ENCODE measurements at places on chromosomes 5 and 9.

DNA sequence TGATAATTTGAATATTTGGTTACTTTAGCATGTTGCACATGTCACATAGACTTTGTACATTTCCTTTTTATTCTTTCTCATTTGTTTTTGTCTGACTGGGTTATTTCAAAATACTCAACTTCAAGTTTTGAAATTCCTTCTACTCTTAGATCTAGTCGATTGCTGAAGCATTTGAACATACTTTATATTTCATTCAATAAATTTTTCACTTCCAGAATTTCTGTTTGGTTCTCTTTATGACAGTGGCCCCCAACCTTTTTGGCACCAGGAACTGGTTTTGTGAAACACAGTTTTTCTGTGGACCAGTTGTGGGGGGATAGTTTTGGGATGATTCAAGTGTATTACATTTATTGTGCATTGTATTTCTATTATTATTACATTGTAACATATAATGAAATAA, 119.8 kb downstream of the COX7C start:
- no peak for DNase-seq

DNA sequence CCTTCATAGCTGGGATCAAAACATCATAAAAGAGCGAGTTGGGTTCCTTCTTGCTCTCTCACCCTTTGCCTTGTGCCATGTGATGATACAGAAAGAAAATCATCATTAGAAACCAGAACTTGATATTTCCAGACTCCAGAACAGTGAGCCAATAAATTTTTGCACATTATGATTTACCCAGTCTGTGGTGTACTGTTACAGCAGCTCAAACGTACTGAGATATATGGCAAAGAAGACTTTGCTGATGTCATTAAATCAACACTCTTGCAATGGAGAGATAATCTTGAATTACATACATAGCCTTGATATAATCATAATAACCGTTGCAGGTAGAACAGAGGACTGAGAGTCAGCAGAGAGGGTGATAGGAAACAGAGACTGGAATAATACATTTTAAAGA, 1271.6 kb downstream of the CDH12 start:
- DNase-seq = no peak

- no peak for DNase-seq
These were observed 16.0 kb upstream of the SHC3 start for GRCh38 chr9:89194421-89195130.

DNA sequence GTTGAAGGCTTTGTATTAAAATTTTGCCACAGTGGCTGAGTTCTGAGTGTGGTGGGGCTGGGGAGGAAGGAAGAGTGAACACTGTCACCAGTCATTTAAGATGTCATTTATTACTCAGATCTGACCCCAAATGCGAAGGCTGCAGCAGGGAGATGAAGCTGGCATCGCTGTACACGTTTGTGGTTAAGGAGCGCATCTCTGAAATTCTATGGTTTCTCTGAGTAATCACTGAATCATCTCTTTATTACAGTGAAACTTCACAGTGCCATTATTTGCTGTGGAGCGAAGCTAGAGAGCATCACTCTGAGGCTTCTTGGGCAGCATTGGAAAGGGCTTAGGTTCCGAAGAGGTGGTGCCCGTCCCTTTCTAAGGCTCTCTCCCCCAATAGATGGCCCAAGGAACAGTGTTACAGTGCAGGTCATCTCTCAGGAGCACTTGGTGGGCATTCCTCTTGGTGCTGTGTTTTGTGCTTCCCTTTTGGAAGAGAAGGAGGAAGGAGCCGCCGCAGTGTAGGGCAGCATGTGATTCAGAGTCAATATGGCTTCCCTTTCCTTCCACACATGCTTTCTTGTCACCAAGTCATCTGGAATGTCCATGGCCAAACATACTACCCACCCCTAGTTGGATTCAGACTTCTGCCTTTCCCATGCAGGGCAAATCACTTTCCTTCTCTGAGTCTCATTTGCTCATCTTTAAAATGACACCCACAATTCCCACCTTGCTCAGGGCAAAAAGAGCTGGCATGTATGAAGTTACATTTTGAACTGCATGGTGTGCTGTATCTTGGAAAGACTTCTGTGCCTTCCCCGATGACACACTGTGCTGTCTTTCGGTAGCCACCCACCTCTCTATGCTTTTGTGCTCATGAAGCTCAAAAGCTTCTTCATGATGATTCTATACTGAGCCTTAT, 9.3 kb upstream of the TEX48 start:
- DNase-seq = peak; percentile 40

- no peak for DNase-seq
These were observed 251.6 kb upstream of the PIK3R1 start for GRCh38 chr5:67963789-67964519.

GRCh38 chr9:6672118-6672517, 26.6 kb upstream of the GLDC start:
- no peak for DNase-seq

GRCh38 chr9:70470050-70471015, 55.9 kb upstream of the KLF9 start:
- DNase-seq = no peak

GRCh38 chr9:20569525-20569924, 52.8 kb downstream of the MLLT3 start:
- DNase-seq = no peak

DNA sequence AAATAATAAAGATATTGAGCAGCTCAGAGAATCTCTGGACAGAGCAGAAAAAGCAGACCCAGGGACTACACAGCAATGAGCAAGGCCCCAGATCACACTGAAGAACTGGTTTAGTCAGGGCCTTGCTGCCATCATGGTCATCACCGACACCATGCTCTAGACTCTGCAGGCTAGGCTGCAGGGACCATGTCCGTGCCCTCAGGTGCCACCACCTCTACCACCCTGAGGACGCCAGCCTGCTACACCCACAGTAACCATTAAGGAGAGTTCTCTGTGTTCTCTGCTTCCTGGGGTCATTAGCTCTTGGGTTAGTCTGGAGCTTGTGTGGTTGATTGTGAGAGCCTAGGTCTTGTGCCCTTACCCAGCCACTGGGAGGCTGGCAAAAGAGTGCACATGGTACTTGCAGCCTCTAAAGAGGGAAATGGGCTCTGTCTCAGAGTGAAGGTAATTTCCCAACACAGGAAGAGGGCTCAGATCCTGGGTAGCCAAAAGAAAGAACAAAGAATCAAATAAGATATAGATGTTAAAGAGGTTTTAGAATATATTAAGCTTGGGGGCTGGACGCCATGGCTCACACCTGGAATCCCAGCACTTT, 31.9 kb upstream of the JADE2 start:
- no peak for DNase-seq

DNA sequence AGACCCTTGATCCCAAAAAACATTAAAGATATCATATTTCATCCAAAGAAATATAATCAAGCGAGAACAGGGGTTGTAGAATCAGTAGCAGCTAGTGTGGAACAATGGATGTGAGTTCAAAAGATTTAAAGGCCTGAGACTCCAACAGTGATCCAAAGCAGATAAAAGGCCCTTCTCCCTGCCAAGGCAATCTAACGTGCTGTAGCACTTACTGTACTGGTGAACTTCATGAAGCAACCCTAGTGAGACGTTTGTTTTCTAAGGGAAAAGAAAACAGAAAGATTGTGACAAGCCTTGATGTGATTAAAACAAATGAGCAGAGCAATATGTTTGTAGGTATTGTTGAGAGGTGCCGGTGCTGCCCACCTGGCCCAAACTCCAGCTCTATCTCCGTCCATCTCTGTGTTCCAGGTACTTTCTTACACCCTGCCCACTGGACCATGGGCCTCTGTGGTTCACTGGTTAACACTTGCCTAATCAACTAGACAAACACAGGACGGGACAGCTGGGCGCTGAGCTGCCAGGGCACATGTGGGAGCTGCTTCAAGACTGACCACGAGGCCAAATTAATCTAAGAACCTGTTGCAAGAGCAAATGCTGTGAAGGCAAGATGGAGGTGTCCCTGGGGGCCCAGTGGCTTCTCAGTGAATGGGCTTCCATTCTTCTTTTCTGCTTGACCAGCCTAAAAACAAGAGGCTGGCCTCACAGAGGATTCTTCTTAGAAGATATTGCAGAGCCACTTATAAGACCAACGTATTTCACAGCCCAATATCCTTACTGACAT, 265.5 kb downstream of the CWC27 start:
- DNase-seq = no peak

DNA sequence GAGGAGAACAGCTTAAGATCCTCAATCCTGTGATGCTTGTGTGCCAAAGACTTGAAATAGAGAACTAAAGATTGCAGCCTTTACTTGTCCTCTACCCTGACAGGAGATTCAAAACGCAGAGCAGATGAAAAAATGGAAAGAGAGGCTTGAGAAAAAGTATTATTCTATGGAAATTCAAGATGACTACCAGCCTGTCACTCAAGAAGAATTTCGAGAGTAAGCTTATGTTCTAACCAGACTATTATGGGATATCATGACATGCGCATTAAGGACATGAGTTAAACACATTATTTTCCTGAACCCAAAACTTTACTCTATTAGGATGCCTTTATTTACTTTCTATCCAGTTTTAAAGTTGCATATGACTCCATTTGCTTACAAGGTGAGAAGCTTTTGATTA, 46.4 kb downstream of the PKD2L2 start:
- DNase-seq = no peak

DNA sequence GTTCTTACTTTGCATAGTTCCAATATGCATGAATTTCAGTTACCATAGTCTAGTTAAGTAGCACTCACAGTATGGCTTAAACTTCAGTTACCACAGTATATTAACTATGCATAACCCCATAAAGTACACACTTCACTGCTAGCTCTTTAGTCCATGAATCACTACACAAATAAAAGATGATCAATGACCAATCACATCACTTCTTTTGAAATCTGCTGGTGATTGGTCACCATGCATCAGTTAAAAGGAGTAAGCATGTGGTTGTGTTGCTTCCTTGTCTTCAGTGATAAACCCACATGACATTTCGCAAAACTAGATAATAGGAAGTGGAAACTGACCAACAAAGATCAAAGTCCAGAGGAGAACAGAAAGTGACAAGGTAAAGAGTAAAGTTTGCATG, 79.0 kb downstream of the TAF11L14 start:
- DNase-seq = no peak

GRCh38 chr5:42429694-42430093, 6.5 kb downstream of the GHR start:
- no peak for DNase-seq

DNA sequence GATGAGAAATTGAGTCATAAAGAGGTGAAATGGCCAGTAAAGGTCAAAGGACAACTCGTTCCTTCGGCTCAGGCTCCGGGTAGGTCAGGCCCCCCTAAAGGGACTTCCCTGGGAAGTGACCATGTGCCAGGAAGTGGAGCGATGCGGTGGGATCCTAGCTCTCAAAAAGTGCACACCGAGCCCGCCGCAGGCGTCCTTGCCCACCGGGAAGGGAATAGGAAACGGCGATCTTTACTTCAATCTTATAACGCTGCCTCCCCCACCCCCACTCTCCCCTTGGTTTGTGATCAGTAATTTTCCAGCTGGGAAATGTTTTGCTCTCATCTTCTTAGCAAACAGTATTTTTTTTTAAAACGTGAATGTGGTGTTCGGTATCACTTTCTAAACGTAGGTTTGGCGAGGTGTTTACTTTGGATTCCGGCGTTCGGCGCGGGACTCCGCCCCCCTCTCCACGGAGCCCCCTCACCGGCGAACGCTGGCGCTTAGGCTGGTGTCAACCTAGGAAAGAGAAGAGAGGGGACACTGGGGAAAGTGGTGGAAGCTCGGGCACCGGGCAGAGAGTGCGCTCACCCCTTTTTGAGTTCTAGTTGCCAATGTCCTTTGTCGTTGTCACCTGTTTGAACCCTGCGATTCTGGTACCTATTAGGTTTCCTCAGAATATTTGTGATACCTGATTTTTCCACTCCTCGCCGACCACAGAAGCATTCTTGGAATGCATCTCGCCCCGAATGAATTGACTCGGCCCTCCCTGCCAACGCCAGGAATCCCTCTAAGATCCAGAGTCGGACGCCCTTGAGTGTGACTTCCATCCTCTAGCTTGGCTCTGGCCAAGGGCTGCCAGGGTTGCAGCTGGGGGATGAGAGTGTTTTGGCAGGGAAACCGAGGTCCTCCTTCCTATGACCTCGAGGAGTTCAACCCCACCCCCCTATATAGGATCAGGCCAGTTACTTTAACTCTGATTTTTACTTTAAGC, 1.8 kb upstream of the KLF4 start:
- DNase-seq = no peak

DNA sequence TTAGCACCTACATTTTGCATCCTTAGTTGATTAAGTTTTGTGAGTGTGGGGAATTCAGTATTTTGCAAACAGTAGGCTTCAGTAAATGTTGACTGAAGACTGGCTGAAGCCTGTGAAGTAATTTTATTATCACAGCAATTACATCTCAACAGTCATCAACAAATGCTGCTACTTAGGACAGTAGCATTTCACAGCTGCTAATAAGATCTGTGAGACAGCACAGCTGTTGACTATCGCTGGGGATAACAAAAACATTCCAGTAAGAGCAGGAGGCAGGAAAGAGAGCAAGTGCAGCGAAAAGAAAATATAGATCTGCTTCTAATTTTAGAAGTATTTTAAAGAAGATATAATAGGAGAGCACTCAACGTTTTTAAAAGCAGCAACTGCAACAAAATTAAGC, 117.3 kb upstream of the FGF10 start:
- no peak for DNase-seq

DNA sequence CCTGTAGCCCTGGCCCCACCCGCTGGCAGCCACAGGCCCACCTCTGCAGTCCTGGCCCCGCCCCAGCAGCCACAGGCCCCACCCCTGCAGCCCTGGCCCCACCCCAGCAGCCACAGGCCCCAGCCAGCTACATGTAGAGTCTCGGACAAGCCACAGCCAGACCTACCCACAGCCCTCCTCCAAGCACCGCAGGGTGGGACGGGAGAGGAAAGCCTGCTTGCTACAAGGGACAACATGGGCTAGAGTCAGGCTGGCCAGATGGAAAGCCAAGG, 49.5 kb upstream of the SARDH start:
- no peak for DNase-seq

DNA sequence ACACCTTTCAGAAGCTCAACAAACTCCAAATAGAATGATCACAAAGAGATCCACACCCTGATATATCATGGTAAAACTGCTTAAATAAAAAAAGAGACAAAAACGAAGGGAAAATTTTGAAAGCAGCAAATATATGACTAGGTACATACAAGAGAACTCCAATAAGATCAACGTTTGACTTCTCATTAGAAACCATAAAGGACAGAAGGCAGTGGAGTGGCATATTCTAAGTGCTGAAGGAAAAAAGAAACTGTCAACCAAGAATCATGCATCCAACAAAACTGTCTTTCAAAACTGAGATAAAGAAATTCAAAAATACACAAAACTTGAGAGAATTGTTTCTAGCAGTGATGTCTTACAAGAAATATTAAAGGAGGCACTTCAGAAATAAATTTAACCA, 11.2 kb downstream of the SLC22A4 start:
- DNase-seq = no peak

- DNase-seq = no peak
These were observed 5.7 kb downstream of the RBM18 start for GRCh38 chr9:122258886-122259415.

GRCh38 chr9:97761056-97761598, 64.0 kb upstream of the XPA start:
- no peak for DNase-seq
